ENCODE measurements at places on chromosomes 1 and 21.

- no peak for DNase-seq
Measured at GRCh38 chr1:34606504-34606903, 148.3 kb upstream of the GJB5 start.

DNA sequence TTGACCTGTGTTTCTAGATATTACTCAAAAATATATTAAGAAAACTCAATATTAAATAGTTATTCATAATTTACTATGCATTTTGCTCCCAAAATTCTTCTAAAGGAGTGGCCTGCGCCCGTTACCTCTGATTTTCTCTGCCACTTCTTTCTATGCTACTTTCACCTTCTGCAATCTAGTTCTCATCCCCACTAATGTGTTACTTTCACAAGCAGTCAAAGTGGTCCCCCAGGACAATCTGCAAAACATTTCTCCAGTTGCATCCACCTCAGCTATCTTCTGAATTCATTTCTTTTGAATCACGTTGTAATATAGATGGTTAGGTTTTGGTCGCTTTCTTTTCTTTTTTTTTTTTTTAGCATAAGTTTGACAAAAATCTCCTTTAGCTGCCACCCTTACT is 13.4 kb downstream of the INSL5 start:
- DNase-seq, result no peak

DNA sequence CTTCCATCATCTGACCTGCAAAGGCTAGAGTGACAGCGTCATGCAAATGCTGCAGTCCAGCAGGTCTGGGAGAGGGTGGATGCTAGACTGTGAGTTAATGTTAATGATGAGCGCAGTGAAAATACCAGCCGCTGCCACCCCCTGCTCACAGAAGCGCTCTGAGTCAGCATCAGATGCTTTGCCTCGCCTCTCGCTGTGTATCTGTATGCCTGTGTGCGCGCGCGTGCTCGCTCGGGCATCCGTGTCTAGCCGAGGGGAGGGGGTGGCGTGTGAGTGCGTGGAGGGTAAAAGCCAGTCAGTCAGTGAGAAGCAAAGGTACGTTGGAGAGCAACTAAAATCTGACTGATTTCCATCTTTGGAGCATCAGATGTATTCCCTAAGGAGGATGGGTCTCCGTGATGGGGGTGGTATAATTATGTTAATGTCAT is 858.7 kb downstream of the USP25 start:
- no peak for DNase-seq

- no peak for DNase-seq
Measured at GRCh38 chr1:166927701-166928100, 47.6 kb downstream of the ILDR2 start.

DNA sequence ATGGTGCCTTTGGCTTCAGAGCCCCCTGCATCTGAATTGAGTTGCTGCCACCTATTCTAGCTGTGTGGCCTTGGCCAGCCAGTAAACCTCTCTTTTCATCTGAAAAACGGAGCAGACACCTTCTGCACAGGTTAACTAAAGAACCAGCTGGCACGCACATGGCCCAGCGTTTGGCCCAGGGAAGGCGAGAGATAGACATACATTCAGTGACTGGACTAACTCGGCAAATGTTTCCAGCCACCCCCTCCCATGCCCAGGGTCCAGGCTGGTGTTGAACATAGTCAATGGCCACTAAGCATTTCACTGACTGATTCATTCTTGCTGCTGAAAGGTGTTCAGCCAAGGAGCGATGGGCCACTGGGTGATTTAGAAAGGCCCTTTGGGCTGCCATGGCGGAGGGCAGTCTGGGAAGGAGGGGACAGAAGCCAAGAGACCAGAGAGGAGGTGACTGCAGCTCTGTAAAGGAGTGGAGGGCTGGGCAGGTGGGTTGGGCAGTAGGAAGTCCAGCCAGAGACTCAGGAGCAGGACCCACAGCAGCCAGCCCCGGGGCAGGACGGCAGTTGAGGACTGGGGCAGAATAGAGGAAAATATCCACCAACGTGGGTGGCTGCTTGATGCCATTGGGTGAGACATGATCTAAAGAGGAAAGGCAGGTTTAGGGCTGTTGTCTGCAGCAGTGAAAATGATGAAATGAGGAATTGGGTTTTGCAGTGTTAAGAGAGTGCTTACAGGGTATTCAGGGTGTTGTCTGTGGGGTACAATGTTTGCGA is 184.3 kb downstream of the HIVEP3 start:
- no peak for DNase-seq
